ENCODE measurements at places on chromosomes 12 and 14.

DNA sequence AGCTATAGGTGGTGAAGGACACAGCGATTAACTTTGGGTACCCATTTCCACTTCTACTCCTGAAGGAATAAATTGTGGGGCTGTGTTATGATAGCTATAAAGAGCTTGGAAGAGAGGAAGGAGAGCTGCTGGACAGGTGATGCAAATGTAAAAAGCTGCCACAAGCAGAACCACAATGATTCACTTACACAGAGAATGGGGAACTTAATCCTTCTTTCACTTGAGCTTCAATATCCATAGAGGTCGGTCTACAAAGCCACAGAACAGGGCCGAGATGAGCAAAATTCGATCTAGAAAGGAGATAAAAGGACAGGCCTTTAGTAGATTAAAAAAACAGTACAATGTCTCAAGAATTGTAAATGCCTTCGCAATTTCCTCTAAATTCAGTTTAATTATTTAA lies 831.1 kb downstream of the LRFN5 start:
- no peak for DNase-seq

DNA sequence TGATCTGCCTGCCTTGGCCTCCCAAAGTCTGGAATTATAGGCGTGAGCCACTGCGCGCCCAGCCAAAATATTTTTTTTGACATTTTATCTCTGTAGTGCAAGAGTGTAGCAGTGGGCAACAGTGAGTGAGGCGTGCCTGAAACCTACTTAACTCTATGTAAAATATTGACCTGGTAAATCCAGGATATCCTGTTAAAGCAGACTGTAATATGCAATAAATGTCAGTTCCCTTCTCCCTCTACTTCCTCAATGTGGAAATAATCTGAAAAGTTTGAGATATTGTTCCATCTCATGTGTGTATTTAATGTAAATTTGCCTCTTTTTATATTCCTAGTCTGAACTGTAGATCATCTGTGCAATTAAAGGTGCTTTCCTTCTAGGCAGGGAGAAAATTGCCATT lies 9.5 kb upstream of the CDK17 start:
- no peak for DNase-seq

DNA sequence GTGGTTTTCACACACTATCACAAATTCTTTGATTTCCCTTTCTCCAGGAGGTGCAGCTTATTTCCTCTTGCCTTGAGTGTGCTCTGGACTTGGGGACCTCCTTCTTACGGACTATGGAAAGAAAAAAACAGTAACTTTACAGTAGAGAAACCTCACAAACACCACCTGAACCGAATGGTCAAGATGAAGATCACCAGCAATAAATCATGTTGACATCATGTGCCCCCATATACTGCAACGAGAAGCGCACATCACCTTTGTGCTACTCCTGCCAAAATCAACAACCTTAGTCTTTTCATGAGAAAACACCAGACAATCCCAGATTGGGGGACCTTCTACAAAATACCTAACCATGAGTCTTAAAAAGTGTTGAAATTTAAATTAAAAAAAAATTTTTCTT lies 13.3 kb upstream of the NYNRIN start:
- DNase-seq, result no peak

DNA sequence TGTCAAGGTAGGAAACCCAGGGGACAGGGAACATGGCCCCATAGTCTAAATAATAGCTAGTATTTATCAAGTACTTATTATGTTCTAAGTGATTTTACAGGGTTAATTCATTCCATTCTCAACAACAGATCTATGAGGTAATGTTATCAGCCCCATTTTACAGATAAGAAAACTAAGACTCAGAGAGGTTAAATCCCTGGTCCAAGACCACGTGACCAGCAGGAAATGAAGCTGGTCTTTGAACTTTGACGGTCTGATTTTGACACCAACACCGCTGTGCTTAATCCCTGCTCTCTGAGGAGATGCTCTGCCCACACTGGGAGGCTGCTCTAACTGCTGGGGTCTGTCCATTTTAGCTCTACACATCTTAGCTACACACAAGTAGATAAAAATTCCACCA lies 253.5 kb downstream of the SPTSSA start:
- no peak for DNase-seq

- DNase-seq, result no peak
Measured at GRCh38 chr14:50977863-50978528, 33.7 kb upstream of the PYGL start.

GRCh38 chr12:98745578-98746391 lies 100.7 kb downstream of the APAF1 start:
- DNase-seq, result no peak

DNA sequence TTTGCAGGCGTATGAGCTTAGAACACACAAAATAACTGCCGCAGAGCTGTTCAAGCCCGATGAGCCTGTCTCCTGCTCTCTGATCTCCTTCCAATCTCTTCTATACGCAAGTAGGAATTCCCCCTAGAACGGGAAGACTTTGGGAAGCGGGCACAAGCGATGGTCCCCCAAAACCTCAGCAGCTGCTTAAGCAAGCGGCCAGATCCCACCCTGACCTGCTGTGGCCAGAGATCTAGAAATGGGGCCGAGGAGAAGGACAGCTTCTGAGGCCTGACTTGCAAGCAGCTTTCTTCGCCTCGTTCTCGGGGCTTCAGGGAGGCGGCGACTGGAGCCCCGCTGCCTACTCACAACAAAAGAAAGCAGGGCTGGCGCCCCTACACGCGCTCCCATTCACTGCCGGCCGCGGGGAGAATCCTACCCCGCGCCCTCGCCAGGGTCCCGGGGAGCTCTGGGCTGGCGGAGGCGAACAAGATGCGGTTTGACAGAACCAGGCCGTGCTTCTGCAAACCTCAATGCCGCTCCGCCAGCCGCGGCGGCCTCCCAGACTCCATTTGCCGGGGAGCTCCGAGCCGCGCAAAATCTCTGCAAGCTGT lies 922 bp downstream of the TBX5 start:
- DNase-seq, result no peak

DNA sequence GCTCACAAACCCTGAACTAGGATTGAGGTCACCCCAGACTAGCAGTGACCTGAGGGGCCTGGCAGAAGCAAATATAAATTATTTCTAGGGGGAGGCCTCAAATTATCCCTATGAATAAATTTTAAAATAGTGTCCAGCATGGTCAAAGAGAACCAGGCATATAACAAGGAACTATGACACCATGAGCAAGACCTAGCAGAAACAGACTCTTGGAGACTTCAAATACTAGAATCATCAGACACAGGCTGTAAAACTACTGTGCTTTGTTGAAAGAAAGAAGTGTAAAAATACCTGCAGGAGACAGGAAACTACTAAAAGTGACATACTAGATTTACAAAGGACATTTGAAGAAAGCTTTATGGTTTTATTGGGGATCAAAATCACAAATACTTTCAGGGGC lies 3.2 kb upstream of the BCL7A start:
- DNase-seq, result no peak

DNA sequence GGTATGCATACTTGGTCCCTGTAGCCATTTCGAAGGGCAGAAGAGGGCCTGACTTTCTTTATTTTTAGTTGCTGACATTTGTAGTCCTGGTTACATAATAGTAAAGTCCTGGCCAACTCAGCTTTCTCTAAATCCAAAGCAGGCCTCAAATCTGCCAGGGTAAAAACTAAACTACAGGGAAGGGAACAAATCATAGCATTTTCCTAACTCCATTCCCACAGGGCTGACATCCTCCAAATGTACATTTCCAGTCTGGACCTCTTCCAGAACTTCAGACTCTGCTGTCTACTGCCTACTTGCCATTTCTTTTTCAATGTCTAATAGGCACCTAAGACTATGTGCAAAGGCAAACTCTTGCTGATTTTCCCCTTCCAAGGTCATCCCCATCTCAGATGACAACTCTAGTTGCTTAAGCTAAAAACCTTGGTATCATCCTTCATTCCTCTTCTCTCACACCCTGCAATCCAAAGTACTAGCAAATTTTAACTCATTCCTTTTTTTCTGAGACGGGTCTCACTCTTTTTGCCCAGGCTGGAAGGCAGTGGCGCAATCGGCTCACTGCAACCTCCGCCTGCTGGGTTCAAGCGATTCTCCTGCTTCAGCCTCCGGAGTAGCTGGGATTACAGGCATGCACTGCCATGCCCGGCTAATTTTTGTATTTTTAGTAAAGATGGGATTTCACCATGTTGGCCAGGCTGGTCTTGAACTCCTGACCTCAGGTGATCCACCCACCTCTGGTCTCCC lies 2.0 kb downstream of the DDIT3 start:
- no peak for DNase-seq

DNA sequence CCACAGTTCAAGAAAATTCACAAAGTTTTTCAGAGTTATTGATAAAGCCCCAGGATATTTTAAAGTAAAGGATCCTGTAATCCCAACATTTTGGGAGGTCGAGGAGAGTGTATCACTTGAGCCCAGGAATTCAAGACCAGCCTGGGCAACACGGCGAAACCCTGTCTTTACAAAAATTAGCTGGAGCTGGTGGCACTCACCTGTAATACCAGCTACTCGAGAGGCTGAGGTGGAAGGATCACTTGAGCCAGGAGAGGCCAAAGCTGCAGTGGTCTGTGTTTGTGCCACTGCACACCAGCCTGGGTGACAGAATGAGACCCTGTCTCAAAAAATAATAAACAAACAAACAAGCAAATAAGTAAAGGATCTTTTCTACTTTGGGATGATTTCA lies 39.5 kb upstream of the LRRK2 start:
- no peak for DNase-seq

- no peak for DNase-seq
Measured at GRCh38 chr14:61585598-61586543, 109.4 kb upstream of the HIF1A start.

GRCh38 chr14:72907886-72908285 lies 14.0 kb upstream of the DPF3 start:
- no peak for DNase-seq

DNA sequence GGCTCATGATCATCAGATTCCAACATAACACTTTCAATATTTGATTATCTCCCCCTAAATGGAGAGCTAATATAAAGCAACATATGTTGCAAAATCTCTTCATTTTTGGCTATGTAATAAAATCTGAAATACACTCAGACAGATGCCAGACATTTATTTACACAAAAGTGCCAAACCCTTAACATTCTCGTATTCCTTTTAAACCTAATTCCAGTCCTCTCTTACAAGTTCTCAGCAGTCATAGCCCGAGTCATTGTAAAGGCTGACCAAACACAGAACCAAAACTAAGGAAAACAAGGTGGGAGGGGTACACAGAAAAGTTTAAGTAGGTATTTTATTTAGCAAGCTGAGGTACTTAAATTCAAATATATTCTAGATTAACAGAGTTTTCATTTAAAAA lies 81.4 kb downstream of the LRP6 start:
- DNase-seq, result no peak

DNA sequence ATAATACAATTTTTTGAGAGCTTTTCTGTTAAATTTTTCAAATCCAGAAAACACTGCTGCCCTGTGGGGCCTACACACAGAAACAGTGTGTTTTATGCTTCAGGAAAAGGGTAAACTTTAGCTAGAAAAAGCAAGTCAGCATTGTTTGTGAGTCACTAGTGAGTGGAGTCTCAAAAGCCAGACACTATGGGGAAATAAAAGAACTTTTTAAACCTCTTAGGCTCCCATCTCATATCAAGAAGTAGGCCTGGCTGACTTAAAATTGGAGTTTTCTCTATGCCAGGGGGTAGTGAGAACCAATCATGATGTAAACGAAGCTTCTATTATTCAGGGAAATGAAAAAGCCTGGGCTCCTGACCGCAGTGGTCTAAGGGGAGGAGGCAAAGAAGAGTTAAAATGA lies 12.6 kb downstream of the GPR65 start:
- no peak for DNase-seq
